ENCODE measurements at places on chromosomes 7 and 10. TPM values are rescaled to one million over a fixed set of nuclear protein-coding genes. Genes with fewer than 3 reads are reported as not detected.

- no peak for DNase-seq
These were observed 65.3 kb downstream of the LMBR1 start for GRCh38 chr7:156827587-156828203.

DNA sequence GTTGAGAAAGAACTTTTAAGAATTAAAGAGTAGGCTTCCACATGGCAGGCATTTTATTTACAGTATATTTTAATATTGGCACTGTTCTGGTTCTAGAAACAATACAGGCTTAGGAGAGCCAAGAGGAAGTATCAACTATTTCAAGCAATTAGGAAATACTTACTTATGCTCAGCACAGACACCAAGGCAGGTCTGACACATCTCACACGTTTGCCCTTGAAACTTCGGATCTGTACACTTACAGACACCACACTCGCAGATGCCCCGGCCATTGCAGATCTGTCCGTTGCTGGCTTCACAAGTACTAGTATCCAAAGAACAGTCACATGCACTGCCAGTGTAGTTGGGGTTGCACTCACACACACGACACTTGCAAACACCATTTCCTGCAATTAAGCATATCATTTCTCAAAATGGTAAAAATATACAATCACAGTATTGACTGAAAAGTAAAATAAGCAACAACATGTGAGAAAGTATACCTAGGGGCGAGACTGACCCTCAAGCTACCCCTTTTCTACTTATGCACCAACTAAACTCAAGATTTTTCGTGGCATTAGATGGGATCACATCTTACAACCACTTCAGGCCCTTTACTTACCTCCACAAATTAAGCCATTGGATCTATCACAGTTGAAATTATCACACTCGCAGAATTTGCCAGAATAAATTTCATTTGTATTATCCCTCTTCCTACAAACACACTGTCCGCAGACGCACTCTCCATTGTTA lies 46.6 kb downstream of the ITGB1 start:
- no peak for DNase-seq

The LAMB4 gene
- total RNA-seq, result not detected

The PDZD7 gene
- total RNA-seq, result 1.3 TPM

Data from hematopoietic multipotent progenitor cell (in vitro differentiated cells).